ENCODE measurements at places on chromosomes 7 and 10. TPM values are rescaled to one million over a fixed set of nuclear protein-coding genes. Genes with fewer than 3 reads are reported as not detected.

GARIN1A gene
- 0.29 TPM for total RNA-seq

CALHM1 gene
- total RNA-seq, result not detected

LIPN gene
- not detected for total RNA-seq

TNS3 gene
- total RNA-seq, result 0.12 TPM

INA gene
- 0.38 TPM for total RNA-seq

DNA sequence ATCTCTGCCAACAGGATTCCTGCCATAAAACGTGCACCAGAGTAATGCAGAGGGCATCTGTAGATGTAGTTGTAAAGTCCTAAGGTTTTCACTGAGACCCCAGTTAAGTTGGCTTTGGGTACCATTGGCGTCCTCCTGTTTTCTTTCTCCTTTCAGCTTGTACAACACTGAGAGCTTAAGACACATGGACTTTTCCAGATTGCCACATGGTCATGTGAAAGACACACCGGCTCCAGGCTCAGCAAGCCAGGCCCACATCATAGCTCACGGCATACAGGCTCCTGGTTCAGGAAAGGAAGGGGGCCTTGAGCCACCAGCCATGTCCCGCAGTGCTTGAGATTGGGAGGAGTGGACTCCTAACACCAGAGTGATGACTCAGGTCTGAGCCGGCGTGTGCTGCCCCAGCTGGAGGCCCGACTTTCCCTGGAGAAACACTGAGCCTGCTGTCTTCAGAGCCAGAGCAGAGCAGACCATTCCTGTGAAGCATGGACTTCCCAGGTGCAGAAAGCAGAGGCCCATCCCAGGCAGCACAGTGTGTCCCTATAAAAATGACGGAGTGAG lies 252.7 kb downstream of the PRPF18 start:
- DNase-seq, result no peak

GRCh38 chr10:18325410-18325809 lies 185.2 kb downstream of the CACNB2 start:
- DNase-seq, result no peak

DNA sequence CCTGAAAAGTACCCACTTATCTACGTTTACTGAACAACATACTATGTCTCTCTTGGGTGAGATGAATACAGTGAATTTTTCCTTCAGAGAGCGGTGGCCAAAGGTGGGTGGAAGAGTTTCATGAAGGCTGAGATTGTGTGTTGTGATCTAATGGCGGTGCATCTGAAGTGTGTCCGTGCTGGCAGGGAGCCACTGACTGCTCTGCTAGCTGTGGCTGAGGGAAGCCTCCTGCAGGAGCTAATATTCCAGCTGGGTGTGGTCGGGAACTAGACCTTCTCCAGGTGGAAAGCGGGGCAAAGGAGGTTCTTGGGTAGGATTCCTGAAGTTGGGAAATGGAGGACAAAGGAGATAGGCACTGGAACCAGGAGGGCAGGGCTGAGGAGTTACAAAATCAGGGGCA lies 69.2 kb upstream of the GRB10 start:
- no peak for DNase-seq

DNA sequence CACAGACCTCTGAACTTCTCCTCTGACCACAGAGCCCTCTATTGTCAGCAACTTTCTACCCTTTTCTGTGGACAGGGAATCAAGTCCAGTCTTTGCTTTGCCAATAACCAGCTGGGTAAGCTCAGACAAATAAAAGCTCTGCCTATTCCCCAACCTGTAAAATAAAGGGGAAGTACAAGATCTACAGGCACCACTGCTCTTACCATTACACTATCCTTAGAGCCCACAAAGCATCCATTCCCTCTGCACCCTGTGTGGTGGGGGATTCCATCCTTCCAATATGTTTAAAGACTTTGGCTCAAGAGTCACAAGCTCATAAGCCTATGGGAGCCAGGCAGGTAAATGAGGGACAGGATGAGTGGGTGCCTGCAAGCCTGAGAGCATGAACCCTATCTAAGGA lies 88.2 kb downstream of the PARD3 start:
- DNase-seq, result no peak

DNA sequence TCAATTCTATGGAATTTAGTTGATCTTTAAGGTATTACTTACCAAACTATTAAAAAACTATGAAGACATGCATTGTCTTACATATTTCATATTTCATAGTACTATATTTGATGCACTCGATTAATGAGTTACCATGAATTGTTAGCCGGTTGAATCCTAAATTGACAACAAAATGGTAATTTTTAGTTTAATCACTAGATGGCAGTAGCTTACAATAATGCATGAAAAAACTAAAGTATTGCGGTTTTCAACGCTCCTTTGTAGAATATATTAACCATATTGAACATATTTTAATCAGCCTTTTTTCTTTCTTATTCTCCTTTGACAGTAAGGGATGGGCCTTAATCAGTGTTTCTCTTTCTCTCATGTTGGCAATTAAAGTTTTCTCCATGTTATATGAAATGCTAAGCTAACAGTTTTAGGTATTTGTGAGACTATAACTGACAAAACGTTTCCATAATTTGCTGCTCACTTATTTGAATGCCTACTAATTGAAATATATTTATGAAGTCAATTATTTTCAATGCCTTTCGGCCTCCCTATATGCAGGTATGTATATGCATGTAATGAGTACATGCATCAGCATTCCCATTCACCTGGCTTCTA lies 48.5 kb upstream of the ARL4A start:
- no peak for DNase-seq

GRCh38 chr10:85067955-85068354 lies 739.6 kb downstream of the CCSER2 start:
- no peak for DNase-seq

DNA sequence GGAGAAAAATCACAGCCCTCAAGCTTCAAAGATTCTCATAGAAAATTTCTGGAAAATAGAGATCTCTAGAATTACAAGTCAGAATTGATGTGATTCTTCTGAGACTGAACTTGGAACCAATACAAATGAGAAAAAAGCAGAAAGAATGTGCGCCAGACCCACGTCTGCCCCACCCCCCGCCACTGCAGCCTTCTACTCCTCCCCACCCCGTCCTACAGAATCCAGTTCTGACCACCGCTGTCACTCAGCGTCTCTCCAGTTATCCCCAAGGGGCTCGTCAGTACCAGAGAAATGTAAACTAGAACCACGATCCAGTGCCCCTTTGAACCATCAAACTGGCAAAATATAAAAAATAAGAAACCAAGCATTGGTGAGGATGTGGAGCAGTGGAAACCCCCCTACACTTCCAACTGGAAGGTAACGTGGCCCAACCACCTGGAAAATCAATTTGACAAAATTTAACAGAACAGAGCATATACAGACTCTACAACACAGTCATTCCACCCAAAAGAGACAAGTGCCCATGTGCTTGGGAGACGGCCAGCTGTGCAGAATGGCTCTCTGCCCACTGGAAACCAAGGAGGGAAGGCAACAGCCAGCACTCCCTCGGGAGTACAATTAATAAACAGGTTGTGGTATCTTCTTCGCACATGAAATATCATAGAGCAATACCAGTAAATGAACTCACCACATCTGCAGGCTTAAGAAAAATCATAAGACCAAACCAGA lies 397.9 kb downstream of the TNS3 start:
- no peak for DNase-seq

DNA sequence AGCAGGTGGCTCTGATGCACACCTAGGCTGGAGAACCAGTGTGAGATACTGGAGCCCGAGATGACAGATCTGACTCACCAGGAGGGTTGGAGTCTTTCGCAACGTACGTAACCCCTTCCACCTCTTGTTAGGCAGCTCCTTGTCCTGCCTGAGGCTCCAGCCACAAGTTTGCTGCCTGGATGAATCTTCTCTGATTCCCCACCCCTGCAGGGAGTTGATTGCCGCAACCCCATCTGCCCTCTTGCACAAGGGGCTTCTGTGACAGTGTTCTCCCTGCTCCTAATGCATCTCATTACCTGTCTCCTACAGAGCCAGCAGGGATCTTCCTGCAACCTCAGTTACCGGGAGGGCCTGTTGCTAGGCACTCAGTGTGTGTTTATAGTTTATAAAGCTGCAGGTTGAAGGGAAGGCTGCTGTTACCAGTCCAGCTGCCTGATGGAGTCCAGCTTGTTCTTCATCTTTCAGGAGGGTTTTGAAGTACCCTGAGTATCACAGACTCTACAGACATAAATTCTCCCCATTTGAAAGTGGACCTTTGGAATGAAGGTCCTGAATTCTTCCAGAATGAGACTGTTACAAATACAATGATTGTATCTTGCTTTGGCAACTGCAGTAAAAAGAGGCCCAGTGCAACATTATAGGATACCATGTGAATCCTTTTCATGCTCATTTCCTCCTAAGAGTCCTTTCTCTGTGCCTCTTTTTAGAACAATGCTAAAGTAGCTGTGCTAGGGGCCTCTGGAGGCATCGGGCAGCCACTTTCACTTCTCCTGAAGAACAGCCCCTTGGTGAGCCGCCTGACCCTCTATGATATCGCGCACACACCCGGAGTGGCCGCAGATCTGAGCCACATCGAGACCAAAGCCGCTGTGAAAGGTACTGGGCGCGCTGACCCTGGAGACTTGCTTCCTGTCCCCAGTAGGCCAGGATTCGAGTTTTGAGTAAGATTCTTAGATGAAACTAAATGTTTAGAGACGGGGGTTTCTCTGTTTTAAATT lies 6.5 kb downstream of the MDH2 start:
- no peak for DNase-seq
